ENCODE measurements at places on chromosomes 6 and 20.

- no peak for DNase-seq
Measured at GRCh38 chr20:40254023-40254772, 434.8 kb downstream of the MAFB start.

DNA sequence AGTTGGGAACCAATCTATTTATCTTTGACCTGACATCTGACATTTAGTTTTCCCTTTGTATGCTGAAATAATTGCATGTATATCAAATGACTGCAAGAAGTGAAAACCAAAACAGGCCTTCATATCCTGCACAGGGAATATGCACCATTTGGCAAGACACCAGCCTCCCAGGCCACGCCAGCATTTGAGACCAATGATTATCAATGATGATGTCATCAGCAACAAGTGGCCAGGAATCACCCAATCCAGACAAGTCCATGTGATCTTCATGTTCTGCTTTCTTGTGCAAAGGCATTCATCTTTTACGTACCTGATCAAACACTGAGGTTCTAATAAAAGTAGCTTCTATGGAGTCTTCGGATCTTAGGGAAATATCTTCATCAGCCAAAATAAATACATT is 107.4 kb upstream of the TENT5A start:
- DNase-seq: no peak

GRCh38 chr6:31821301-31822035 is 6.1 kb upstream of the HSPA1B start:
- DNase-seq: peak; percentile 51

GRCh38 chr6:131946992-131947955 is 3.9 kb downstream of the CCN2 start:
- DNase-seq: no peak

- DNase-seq: peak; percentile 59
Measured at GRCh38 chr6:16669227-16669626, 92.0 kb downstream of the ATXN1 start.
